ENCODE measurements at places on chromosomes 7 and 10.
A peak's percentile ranks its signal among the peaks of the same experiment; 100 is the strongest.

- DNase-seq: no peak
These were observed 2.3 kb downstream of the METTL27 start for GRCh38 chr7:73839743-73840714.

- no peak for DNase-seq
These were observed 8.2 kb upstream of the AGR3 start for GRCh38 chr7:16889851-16890415.

DNA sequence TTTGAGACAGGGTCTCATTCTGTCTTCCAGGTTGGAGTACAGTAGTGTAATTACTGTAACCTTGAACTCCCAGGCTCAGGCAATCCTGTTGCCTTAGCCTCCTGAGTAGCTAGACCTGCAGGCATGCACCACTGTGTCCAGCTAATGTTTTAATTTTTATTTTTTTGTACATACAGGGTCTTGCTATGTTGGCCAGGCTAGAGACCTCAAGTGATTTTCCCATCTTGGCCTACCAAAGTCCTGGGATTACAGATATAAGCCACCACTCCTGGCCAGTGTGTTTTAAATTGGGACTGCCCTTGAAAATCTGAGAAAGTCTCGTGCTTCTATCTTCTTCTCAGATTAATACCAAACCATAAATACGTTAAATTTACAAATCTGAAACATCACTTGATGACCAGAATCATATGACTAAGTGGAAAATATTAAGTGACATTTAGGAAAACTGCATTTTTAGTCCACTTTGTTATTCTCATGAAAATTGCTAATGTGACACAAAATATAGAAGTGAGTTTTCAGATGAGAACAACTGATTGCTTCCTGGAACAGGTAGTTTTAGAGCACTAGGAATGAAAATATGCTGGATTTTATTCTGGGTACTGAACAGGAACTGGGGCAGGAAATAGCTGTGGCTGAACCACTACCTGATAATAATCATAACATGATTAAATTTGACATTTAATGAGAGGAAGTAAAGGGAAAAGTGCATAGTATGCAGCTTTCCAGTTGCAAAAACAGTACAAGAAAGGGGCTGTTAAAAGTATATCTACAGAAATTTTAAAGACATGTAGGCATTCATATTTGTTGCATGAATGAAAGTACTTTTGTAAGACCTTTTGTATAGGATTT lies 4.2 kb downstream of the PHTF2 start:
- DNase-seq: no peak

GRCh38 chr10:69666756-69667155 lies 36.7 kb downstream of the FAM241B start:
- DNase-seq: no peak

GRCh38 chr7:47702080-47702479 lies 120.2 kb upstream of the TNS3 start:
- no peak for DNase-seq

GRCh38 chr10:33631991-33632390 lies 297.5 kb upstream of the NRP1 start:
- DNase-seq: no peak

DNA sequence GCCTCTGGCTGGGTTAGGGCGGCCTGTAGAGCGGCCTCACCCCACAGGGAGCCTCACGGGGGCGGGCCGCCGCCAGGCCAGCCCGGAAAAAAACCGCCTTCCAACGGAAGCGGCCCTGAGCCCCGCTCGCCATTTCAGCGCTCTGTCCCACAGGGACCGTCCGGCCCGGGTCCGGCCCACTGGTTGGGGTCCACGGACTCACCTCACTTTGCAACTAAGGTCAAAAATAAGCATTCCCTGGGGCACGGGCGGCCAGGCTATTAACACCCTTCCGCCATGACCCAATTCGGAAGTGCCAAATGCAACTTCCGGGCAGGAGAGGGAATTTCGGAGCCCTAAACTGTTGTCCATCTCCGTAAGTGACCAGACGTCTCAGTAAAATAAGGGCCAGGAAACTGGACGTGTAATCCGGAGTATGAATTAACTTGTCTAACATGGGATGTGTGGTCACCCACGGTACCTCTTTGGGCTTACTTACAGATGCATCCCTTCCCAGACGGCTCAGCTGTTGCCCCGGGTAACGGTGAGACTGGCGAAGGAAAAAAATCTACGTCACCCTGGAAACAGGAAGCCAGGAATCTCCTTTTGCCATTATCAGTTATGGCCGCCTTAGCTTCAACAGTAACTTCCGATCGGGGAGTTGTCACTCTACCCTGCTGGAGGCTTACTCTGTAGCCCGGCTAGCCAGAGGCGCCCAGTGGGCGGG lies at the start of gene BBIP1:
Gene BBIP1 (minus strand): TSS at position 538 of the 706 bp plus-strand sequence. CDS start 1,023 bp downstream, outside the sequence.
- DNase-seq: peak; percentile 67

- DNase-seq: no peak
These were observed 501.0 kb upstream of the GALNT17 start for GRCh38 chr7:70630818-70631457.

GRCh38 chr7:55552320-55553023 lies 19.8 kb downstream of the VOPP1 start:
- peak; percentile 58 for DNase-seq

GRCh38 chr7:107029061-107029763 lies 15.3 kb upstream of the PRKAR2B start:
- DNase-seq: no peak

GRCh38 chr7:123987445-123987844 lies 45.4 kb downstream of the TMEM229A start:
- no peak for DNase-seq

DNA sequence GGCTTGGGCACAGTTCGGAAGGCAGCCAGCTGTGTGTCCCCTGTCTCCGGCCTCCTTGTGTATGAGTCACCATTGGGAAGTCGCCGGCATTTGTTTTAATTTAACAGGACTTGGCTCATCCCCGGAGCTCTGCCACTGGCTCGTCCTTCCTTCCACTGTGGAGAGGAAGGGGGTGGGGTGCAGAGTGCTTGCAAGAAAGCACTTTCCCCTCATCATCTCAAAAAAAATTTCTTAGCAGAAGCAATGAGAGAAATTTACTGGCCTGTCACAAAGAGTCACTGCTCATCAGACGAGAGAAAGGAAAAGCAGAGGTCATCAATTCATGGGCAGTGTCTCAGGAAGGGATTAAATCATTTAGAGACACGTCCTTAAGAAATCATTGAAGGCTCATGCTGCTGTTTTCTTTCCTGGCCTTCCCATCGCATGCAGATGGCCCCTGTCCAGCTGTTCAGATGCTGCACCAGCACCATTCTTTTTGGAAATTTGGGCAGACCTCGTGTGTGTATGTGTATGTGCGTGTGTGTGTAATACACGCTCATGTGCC lies 93.3 kb downstream of the BMS1 start:
- DNase-seq: no peak

- DNase-seq: peak; percentile 22
These were observed 930 bp upstream of the HOXA10 start for GRCh38 chr7:27174874-27175625.

DNA sequence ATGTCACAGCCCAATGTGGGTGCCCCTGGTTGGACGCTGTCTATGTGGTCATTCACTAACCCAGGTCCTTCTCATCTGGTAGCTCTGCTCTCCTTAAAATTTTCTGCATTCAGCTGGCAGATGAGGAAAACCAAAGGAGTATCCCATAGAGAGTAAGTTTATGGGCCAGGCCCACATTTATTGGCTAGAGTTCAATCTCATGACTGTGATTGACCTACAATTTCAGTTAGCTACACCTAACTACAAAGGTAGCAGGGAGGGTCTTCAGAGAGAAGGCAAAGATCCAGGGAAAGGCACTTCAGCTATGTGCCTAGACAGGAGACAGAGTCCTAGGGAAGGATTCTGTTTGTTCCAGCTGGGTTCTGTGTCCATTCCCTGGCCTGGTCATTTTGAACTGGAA lies 23.7 kb upstream of the PPIF start:
- DNase-seq: no peak

Measured in dorsolateral prefrontal cortex (tissue), 122 donors.